Fibroblast of skin of left biceps (primary cell): ENCODE measurements at places on chromosomes 13 and 19.

DNA sequence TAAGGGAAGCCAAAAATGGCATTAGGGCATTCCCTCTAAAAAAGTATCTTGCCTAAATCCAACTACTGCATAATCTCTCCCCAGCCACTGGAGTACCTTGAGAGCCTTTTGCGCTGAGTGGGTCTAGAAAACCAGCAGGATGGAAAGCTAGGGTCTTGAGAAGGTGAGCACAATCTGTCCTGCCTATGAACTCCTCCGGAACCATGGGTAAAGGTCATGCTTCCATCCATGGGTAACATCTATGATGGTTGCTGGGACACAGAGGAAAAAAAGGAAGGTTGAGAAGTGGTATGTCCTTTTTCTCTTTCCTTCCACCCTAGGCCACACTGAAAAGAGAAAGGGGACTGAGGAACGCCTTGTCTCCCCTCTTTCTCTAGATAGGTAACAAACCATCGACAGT, 52.4 kb downstream of the ZNF676 start:
- no peak for DNase-seq

DNA sequence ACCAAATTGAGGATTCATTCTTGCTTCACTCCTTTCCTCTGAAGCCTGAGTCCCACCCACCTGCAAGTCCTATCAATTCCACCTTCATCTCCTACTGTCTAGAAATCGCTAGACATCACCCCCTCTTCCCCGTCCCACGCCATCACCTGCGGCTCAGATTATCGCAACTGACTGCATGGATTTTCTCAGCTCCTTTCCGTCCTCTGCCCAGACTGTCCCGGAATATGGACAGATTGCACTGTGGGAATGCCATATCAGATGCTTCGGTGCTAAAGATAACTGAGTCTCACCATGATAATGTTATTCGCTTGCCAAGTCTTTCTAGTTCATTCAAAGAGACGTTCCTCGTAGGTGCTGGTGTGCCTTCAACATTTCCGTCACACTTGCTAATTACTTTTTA, 66.4 kb upstream of the USP29 start:
- no peak for DNase-seq

DNA sequence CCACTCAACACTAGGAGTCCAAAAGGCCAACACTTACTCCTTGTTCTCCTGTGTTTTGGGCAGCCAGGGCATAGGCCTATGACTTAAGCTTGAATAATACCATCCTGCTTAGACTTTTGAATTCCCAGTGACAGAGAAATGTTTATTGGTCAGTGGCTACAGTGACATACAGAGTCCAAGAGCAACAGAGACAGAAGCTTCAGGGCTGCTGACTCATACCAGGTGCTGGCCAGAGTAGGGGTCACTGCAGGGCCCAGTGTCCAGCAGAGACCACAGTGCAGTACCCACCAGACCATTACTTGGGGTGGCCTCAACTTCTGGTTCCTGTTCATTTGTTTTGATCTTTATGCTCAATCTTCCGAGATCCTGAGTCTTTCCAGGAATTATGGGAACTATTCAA, 6.0 kb upstream of the FREM2 start:
- DNase-seq: no peak

GRCh38 chr19:6516018-6516658, 14.0 kb upstream of the TUBB4A start:
- DNase-seq: peak; percentile 73

- no peak for DNase-seq
These were observed 1.9 kb upstream of the SUGT1 start for GRCh38 chr13:52650731-52651130.

- DNase-seq: no peak
These were observed 795 bp downstream of the MLLT1 start for GRCh38 chr19:6278740-6279619.

GRCh38 chr13:102589301-102589822, 7.4 kb upstream of the TPP2 start:
- no peak for DNase-seq

DNA sequence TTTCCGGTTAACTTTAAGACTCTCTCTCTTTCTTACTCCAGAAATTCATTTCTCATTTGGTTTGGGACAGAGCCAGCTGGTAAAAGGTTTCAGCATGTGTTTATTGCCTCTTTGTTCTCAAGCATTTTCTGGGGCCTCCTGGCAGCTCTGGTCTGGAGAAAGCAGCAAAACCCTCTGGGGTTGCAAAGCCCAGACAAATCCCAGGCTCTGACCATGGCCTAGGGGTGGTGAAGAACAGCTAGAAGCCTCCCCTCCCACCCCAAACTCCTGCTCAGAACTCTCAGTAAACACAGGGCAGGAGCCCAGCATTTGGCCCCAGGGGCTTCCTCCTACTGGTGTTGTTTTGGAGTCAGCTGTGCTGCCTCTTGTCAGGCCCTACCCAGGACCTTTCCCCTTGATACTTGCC, 124.2 kb upstream of the SERP2 start:
- peak; percentile 73 for DNase-seq
